Stimulated activated CD4-positive, alpha-beta T cell treated with anti-CD3 and anti-CD28 coated beads, TNF-alpha, amount 100 ng/mL, for 24 hours (primary cell): ENCODE measurements at places on chromosomes 16 and 17.
A peak's percentile ranks its signal among the peaks of the same experiment; 100 is the strongest.

DNA sequence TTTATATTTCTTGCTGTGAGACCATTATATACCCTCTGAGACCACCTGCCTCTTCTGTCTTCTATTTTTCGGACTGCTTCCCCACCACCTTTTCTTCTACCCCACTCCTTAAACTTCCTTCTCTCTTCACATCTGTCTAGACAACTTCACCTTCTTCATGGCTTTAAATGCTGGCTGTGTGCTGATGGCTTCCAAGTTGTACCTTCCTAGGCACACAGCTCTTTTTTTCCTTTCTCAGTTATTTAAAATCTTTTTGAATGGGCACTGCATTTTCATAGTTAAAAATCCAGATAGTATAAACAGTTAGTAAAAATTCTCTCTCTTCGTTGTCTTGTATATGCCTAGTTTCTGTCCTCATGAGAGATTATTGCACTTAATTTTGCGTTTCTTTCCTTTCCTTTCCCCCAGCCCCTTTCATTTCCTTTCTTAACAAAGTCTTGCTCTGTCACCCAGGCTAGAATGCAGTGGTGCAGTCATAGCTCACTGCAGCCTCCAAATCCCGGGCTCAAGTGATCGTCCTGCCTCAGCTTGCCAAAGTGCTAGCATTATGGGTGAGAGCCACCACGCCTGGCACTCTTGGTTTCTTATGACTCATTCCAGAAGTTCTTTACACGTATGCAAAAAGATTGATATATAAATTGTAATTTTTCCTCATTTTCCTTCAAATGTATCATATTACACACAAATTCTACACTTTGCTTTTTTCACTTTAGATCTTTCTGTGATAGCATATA, 114.3 kb downstream of the NPIPB5 start:
- DNase-seq, result no peak

DNA sequence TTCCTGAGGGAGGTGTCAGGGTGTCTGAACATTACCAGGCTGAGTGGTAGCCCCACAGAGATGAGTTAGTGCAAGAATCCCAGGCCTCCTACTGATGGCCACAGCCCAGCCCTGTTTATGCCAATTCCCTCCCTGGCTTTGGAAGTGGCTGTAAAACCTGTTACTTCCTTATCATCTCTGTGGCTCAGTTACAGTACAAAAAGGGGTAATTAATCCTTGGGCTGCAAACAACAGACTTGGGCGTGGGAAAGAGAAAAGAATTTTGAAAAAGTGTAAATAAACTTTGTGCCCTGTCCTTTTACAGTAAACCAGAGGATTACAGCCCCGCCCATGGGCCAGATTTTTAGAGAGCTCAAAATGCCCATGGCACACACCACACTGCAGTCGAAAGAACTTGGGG, 73.1 kb upstream of the AXIN2 start:
- no peak for DNase-seq

DNA sequence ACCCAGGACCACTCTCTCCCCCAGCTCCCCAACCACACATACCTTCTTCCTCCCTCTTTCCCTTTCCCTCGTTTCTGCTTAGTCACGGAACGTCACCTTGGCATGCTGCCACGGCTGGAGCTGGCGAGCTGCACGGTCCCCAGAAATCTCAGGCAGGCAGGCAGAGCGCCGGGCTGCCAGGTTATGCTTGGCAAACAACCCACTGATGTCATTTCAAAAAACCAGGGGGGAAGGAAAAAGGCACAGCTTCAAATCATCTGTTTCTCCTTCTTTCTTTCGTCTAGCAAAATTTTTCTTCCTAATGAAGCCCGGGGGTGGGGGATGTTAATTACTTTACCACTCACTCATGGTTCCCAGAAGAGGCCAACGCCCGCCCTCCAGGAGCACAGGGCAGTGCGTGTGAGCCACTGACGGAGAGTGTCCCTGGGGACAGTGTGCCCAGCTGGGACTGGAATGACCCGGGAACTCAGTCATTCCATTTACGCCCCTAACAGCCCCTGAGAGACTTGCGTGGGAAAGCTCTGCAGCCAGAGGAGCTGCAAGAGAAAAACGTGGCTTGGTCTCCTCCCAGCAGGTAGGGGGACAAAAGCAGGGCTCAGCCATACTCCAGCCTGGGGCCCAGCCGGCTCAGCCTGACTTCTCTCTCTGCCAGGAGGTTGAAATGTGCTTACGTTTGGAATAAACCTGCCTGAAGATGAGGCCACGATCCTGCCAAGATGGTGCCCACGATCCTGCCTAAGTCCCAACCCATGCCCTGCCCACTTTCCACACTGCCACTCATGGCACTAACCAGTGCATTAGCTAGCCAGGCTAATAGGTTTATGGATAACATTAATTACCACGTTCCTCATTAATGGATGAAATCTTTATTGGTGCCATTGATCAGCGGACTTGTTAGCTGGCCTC, 198.9 kb downstream of the ZFHX3 start:
- DNase-seq, result no peak

GRCh38 chr16:30896261-30896888, at the start of gene CTF1:
Gene CTF1, plus strand, starts transcription at chr16:30896614. Its CDS starts 30 bp downstream, at chr16:30896644.
- peak; percentile 24 for DNase-seq

DNA sequence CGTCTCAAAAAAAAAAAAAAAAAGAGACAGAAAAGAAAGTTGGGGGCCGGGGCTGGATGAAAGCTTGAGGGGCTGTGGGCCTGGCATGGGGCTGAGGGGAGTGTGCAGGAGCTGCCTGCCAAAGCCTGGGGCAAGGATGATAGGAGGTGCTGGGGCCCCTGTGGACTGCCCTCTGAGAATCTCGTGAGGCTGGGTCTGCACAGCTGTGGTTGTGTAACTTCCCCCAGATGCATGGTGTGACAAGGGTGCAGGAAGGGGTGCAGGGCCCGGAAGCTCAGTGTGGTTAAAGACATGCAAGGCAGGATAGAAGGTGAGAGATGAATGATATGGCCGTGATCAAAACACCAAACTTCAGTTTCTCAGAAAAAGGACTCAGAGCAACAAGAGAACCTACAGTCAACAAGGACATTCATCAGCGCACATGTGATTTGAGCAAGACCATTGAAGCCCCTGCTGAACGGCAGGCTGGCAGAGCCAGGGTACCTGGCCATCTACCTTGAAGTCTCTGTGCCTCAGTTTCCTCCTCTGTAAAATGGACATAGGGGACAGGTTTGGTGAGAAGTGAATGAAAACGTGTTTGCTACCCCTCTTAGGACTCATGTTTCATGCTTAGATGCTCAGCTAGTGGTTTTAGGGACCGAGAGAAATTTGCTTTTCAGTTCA, 9.6 kb downstream of the IL32 start:
- peak; percentile 78 for DNase-seq

DNA sequence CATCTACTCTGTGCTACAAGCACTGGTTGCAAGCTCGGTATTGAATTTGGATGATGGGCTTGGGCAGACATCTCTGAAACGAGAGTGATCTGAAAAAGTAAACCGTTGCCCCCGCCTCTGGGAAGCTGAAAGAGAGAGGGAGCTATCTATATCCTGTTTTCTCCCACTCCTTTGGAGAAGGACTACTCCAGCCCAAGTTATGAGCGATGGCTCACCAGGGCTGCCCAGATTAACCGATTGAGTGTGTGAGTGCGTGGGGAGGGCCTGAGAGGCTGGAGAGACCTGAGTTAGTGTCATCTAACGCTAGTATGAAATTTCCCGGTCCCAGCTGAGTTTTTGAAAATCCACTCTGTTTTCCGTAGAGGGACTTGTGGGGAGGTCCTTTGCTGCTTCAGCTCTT, 11.5 kb downstream of the MGAT5B start:
- no peak for DNase-seq

GRCh38 chr17:68570526-68570925, 30.6 kb downstream of the FAM20A start:
- no peak for DNase-seq

- DNase-seq, result no peak
Observed at GRCh38 chr16:84839054-84839453, 19.3 kb downstream of the CRISPLD2 start.

- no peak for DNase-seq
Observed at GRCh38 chr17:55897301-55897700, 146.4 kb downstream of the PCTP start.

- DNase-seq, result no peak
Observed at GRCh38 chr17:58899191-58899590, 143.5 kb downstream of the PPM1E start.

DNA sequence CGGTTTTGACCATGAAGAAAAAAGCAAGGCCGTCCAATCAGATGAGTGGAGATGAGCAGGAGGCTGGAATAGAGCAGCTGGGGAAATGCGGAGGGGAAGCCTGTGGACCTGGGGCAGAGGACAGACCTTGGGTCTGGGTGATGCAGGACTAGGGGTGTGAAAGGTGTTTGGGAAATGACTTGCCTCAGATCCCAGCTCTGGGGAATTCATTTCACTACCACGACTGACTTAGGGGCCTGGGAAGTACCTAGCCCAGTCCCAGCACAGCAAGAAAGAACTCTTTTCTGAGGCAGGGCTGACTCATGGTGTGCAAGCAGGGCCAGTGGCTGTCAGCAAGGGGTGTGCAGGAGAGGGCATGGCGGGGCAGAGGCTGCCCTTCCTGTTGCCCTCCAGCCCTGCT, 14.8 kb downstream of the DNAI2 start:
- no peak for DNase-seq

DNA sequence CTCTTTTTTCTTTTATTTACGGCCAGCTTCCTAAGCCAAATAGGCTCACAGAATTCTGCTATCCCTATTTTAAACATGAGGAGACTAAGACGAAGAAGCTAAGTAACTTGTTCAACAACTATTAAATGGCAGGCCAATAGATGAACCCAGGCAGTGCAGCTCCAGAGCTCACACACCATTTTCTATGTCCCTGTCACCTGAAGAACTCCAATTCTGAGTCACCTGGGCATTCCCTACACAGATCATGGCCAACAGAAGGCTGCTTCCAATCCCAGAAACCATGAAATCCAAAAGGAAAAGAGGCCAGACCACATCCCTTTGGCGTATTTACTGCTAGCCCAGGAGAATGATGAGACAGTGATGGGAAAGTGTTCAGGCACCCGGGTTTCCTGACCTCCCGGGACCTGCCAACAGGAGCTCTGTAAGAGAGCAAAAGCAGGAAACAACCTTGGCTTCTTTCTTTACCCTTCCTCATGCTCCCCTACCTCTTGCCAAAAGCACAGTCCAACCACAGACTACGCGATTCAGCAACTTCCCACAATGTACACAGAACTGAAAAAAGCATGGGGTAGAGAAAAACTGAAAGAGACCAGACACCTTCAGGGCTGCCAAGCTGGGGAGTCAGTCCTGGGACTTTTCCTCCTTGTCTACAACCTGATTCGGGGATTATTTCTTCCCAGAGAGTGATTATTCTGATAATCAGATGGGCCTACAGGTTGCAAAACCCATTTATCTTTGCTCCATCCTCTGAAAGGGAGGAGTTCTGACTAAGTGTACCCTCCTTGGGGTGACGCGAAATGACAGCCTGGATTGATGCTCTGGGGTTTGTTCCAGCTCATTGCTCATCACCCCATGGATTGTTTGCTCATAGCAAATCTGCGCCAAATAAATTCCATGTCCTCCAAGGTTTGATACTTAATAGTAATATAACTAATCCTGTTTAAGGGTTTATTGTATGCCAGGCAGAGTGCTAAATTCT, 47.8 kb upstream of the HAS3 start:
- DNase-seq, result no peak

DNA sequence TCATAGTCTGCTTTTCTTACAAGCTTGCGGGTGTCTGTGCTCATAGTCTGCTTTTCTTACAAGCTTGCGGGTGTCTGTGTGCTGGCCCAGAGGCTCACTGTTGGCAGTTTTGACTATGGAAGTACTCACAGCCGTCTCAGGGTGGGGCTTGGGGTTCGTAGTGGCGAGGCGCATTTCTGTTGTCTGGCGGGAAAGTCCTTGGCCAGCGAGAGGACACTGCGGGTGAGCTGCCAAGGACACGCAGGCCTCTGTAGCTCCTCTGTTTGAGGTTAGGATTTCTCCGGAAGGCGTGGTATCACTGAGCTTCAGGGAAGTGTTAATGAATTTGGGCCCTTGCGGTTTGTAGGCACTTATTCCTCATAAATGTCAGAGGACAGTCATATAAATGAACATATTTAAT, 13.5 kb downstream of the TBCD start:
- no peak for DNase-seq

DNA sequence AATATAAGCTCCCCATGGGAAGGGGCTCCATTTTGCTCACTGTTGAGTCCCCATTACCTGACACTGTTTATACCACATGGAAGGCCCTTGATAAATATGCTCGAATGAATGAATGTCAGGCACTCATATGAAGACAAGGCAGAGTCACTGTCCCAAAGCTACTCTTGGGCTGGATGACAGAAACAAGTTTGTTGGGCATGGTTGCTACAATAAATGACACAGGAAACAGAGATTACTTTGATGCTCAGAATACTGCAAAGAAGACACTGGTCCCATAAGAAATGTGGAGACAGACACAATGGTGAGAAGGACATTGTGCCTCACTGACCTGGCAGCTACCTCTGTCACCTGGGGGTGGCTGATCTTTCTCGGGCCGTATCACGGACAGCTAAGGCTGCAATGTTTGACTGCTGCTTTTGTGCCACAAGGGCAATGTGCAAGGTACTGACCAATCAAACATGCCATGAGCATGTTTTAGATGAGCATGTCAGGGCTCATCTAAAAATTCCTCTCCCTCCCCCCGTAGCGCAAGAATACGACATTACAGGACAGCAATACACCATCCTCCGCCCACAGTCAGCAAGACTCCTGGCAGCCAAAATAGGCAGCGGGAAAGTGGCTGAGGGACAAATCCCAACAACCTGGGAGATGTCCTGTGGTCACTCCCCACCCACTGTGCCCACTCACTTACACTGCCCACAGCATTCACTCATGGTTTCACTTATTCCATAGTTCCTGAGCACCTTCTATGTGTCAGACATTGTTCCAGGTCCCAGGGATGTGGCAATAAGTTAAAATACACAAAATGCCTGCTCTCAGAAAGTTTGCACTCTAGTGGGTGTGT, 5.0 kb downstream of the PIK3R6 start:
- DNase-seq, result no peak

DNA sequence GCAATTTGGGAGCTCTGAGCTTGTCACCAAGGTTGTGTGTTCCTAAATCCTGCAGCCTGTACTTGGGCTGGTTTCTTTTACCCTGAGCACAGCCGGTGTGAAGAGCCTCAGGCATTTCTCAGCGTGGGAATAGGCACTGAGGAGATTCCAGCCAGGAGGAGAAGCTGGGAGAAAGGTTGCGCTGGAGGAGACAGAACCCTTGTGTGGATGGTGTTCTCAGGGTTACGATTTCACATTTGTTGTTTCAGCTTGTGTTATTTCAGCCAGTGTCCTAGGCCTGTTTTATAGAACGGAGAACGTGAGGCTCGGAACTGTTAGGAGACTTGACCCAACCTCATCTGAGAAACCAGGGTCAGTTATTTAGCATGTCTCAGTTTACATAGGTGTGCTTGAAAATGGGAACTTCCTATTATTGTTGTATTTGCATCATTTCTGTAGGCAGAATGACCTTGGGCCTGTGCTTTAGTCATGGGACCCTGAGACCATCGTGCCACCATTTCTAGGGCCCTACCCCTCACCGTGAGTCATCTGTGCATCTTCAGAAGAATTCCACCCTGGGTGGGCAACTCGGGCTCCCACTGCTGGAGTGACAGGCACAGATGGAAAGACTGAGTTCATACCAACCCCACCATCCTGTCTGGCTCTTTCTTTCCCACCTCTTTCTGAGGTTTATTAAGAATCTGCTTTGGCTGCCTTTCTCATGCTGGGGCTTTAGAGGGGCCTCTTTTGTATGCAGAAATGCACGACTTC, 134.9 kb downstream of the MSI2 start:
- DNase-seq, result no peak

- DNase-seq, result no peak
Observed at GRCh38 chr17:6426356-6427101, 8.4 kb downstream of the AIPL1 start.
